ENCODE measurements at places on chromosomes 16 and 17. TPM values are rescaled to one million over a fixed set of nuclear protein-coding genes. Genes with fewer than 3 reads are reported as not detected.
A peak's percentile ranks its signal among the peaks of the same experiment; 100 is the strongest.

NPIPA2 gene
- total RNA-seq, result 0.99 TPM

DNA sequence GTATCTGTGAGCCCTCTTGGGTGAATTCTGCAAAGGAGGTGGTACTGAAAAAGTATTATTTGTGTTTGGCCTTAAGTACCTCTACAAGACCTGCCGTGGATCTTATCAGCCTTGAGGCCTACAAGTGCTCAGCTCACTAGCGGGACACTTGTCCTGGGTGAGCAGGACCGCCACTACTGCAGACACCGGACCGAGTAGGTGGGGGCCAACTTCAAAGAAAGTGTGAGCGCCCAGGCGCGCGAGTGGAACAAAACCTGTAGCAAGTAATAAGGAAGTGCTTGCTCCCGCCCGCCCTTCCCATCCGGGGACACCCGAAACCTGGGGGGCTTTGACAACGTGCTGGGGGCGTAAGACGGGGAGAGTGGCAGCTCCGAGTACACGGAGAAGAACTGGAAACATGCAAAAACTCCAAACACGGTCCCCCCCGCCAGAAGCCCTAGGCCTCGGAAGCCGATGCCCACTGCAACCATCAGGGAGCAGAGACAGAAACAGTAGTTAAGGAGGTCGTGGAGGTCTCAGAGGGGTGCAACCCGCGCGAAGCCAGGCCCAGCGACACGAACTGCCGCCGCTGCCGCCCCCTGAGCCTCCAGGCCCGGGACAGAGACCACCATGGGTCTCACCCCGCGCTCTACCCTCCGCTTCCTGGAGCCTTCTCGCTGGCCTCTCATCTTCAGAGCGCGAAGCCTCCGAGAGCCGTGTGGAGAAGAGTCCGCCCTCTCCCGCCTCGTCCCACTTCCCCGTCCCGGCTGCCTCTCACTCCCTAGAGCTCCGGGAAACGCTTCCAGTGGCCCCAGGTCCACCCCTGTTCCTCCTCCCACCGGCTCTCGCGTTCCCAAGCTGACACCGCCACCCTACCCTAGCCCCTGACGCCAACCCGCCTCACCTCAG is 537 bp downstream of the CNOT1 start:
- peak; percentile 93 for DNase-seq
- H3K36me3 ChIP-seq, result peaks cover 5% of the 10 kb centered on the region
- H3K27ac ChIP-seq, result peak overlapping the region; percentile 98
- peak overlapping the region; percentile 99 for H3K4me3 ChIP-seq
- no peaks in the 10 kb centered on the region for H3K27me3 ChIP-seq
- peaks cover 39% of the 10 kb centered on the region for H3K4me1 ChIP-seq

KRT16 gene
- 1.7 TPM for total RNA-seq

DNA sequence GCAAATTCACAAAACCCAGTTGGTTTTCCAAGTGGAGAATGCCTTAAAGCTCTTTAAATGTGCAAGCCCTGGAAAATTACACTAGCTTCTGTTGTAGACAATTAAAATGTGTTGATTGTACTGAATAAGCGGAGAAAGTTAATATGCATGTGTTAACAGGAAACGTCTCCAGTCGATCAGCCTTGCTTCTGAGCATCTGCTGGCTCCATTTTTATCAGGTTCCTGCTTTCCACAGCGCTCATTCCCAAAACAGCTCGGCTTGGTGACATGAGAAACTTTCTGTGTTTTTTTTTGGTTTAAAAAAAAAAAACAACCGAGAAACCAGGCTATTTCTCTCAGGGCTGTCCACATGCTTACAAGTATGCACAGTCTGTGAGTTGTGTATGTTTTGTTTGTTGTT is 60.7 kb downstream of the VPS35L start:
- no peak for DNase-seq
- no peak overlapping the region for H3K4me3 ChIP-seq
- H3K36me3 ChIP-seq, result peaks cover 22% of the 10 kb centered on the region
- no peaks in the 10 kb centered on the region for H3K27me3 ChIP-seq

GRCh38 chr16:83723244-83723643 is 84.5 kb upstream of the HSBP1 start:
- H3K4me3 ChIP-seq, result no peak overlapping the region
- H3K27ac ChIP-seq, result no peak overlapping the region
- H3K4me1 ChIP-seq, result no peaks in the 10 kb centered on the region
- no peak for DNase-seq
- H3K27me3 ChIP-seq, result no peaks in the 10 kb centered on the region

- no peak for DNase-seq
- H3K4me3 ChIP-seq, result peak overlapping the region; percentile 43
- H3K27me3 ChIP-seq, result no peaks in the 10 kb centered on the region
- no peak overlapping the region for H3K27ac ChIP-seq
- H3K4me1 ChIP-seq, result peaks cover 6% of the 10 kb centered on the region
Observed at GRCh38 chr16:62035115-62036092, 834 bp downstream of the CDH8 start.

GRCh38 chr17:67280279-67280678 is 35.3 kb upstream of the HELZ start:
- no peaks in the 10 kb centered on the region for H3K36me3 ChIP-seq
- no peaks in the 10 kb centered on the region for H3K27me3 ChIP-seq
- H3K4me1 ChIP-seq, result peaks cover 4% of the 10 kb centered on the region
- no peak for DNase-seq
- H3K27ac ChIP-seq, result no peak overlapping the region

- no peak for DNase-seq
- no peaks in the 10 kb centered on the region for H3K4me1 ChIP-seq
Observed at GRCh38 chr17:36722121-36722902, 120.9 kb downstream of the MRM1 start.

DNA sequence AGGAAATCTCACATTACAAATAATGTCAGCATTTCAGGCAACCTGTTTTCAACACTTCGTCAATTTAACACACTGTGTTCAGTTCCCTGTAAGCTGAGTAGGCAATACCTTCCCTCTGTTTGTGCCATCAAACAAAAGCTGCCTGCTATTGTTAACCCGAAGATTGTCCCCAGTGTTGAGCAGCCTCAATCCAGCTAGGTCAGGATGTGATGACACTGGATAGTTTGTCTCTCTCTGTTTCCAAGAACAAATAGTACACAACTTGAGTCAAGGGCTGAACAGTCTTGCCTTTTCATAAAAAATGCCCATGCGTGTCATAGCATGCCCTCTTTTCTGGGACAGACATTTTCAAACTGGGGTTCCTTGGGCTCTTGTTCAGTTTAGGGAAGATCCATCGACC is 36.4 kb downstream of the HSD17B2 start:
- no peak for DNase-seq
- no peaks in the 10 kb centered on the region for H3K27me3 ChIP-seq
- H3K36me3 ChIP-seq, result no peaks in the 10 kb centered on the region

DNA sequence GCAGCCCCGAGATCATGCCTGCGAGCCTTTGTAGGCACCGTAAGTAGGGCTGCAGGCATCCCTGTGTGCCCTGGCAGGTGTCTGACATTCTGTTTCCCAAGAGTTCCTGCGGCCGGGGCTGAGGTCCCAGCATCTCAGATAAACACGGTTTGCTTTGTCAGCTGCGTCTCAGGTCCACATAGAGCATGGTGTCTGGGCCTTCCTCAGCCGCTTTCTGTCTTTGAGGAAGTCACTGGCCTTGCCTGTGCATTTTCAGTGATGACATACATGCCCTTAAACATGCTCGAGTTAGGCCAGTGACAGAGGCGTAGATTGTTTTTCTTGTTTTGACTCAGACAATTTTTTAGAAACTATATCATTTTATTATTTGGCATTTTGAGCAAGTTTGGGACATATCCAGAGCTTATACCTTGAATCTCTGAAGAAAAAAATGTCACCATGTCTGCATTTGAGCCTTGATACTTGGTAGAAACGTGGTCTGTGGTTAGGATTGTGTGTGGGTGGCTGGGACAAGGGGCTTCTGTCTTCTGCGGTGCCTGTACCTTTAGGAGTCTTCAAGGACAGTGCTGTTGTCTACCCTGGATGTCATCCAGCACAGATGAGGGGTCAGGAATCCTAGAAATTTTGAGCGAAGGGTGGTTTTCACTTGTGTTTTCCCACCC is 105.8 kb downstream of the SNX29 start:
- H3K27ac ChIP-seq, result no peak overlapping the region
- H3K4me1 ChIP-seq, result no peaks in the 10 kb centered on the region
- no peak for DNase-seq

DNA sequence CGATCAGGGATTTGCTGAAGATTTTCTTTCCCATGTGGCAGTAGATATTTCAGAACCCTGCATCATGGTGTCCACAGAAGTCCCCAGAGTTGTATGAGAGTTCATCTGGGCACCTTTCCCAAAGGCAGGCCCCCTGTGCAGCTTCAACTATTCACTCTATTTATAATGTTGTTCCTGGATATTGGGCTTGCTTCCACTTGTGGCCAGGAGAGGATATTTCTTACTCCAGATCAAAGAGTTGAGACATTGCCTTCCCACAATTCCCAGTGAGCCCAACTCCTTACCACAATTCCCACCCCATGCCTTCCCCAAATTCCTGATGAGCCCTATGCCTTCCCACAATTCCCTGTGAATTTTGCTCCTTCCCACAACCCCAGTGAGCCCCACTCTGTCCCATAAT is 206.9 kb downstream of the WWOX start:
- peaks cover 8% of the 10 kb centered on the region for H3K4me1 ChIP-seq
- no peak overlapping the region for H3K27ac ChIP-seq
- no peak for DNase-seq
- no peak overlapping the region for H3K4me3 ChIP-seq
- H3K36me3 ChIP-seq, result no peaks in the 10 kb centered on the region
- no peaks in the 10 kb centered on the region for H3K27me3 ChIP-seq

DNA sequence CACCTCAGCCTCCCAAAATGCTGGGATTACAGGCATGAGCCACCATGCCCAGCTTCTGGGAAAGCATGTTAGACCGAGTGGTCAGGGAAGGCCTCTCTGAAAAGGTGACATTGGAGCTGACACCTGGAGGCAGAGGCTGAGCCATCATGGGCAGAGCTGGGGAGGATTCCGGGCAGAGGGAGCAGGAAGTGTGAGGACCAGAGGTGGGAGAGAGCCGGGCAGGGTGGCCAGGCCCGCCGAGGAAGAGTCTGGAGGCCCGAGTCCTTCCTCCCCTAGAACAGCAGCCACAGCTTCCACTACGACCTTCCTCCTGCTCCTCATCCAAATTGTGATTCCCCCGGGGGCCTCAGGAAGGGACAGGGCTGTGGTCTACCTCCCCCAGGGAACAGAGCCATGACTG is 74.7 kb downstream of the COG7 start:
- no peak overlapping the region for H3K4me3 ChIP-seq
- no peaks in the 10 kb centered on the region for H3K4me1 ChIP-seq
- H3K27me3 ChIP-seq, result peaks cover 4% of the 10 kb centered on the region
- no peak for DNase-seq

GRCh38 chr17:37770631-37771518 is 26.0 kb upstream of the HNF1B start:
- H3K4me3 ChIP-seq, result no peak overlapping the region
- H3K27ac ChIP-seq, result no peak overlapping the region
- no peak for DNase-seq
- H3K4me1 ChIP-seq, result no peaks in the 10 kb centered on the region
- H3K36me3 ChIP-seq, result no peaks in the 10 kb centered on the region

DNA sequence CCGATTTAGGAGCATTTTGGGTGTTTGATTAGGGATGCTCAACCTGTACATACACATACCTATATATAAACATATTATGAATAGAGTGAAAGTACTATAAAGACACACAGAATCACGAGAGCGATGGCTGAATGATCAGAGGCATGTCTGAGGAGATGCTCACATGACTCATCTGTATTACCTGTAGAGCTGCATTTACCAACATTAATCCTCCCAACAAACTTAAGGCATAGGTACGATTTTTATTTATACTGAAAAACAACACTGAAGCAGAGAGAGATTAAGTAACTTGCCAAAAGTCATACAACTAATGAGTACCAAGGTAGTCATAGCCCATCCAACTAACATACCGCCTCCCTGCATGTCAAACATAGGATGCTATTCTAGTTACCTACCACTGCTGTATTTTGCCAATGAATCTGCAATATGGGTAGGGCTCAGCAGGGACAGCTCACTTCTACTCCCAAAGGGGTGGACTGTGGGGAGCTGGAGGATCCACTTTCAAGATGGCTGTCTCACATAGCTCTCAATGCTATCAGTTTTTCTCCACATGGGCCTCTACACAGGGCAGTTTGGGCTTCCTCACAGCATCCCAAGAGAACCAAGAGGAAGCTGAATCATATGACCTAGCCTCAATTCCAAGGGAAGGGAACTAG is 7.3 kb downstream of the CYB5D1 start:
- no peak overlapping the region for H3K27ac ChIP-seq
- no peak for DNase-seq
- H3K36me3 ChIP-seq, result no peaks in the 10 kb centered on the region
- H3K4me3 ChIP-seq, result no peak overlapping the region
